Breast epithelium (tissue), 4 donors: ENCODE measurements at places on chromosomes 1 and 21.

- no peak overlapping the region for H3K27ac ChIP-seq
- no peaks in the 10 kb centered on the region for H3K4me1 ChIP-seq
- peaks cover 14% of the 10 kb centered on the region for H3K36me3 ChIP-seq
- no peak overlapping the region for H3K4me3 ChIP-seq
Observed at GRCh38 chr1:29317063-29317915, 81.0 kb downstream of the PTPRU start.

- peak overlapping the region; percentile 95 for H3K27ac ChIP-seq
- no peaks in the 10 kb centered on the region for H3K27me3 ChIP-seq
- no peaks in the 10 kb centered on the region for H3K4me1 ChIP-seq
Observed at GRCh38 chr1:154608397-154609270, 648 bp upstream of the ADAR start.

- H3K27ac ChIP-seq, result no peak overlapping the region
- no peak for DNase-seq
- no peaks in the 10 kb centered on the region for H3K36me3 ChIP-seq
- H3K4me3 ChIP-seq, result no peak overlapping the region
- H3K27me3 ChIP-seq, result no peaks in the 10 kb centered on the region
- no peaks in the 10 kb centered on the region for H3K4me1 ChIP-seq
Observed at GRCh38 chr1:54003249-54003646, 14.7 kb downstream of the LDLRAD1 start.

DNA sequence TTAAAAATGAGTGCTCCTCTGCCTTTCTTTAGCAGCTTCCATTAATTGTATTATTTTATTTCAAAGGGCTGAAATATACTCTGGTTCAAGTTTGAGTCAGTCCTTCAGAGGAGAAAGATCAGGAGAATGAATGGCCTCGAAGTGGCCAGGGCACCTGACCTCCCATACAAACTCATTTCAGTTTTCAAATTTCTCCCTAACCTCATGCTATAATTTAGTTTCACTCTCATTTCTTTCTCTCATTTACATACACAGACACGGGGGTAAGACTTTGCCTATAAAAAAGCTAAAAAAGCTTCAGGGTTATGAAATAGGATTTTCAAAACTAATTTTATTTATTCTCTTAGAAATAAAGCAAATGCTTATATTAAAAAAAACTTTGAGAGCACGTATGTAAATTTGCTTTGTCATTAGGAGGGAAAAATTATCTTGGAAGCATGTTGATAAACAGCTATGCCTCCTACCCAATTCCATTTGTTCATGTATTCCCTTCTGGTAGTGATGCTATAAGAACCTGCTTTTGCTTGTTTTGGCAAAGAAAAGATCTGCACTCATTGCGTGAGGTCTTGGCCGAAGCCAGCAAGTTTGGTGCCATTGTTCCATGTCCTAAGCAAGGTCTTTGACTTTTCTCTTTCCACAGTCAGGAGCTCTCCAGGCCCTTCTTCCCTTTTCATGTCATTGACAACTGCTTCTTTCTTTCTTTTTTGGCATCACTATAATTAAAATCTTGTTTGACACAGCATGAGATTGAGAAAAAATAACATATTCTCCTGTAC, 80.4 kb upstream of the LRRC53 start:
- H3K27ac ChIP-seq, result no peak overlapping the region
- DNase-seq, result no peak
- no peaks in the 10 kb centered on the region for H3K36me3 ChIP-seq
- no peaks in the 10 kb centered on the region for H3K27me3 ChIP-seq
- no peak overlapping the region for H3K4me3 ChIP-seq
